Stimulated activated CD8-positive, alpha-beta memory T cell treated with anti-CD3 and anti-CD28 coated beads, Interleukin-15, amount 100 ng/mL, for 24 hours (primary cell): ENCODE measurements at places on chromosomes 1 and 21.

DNA sequence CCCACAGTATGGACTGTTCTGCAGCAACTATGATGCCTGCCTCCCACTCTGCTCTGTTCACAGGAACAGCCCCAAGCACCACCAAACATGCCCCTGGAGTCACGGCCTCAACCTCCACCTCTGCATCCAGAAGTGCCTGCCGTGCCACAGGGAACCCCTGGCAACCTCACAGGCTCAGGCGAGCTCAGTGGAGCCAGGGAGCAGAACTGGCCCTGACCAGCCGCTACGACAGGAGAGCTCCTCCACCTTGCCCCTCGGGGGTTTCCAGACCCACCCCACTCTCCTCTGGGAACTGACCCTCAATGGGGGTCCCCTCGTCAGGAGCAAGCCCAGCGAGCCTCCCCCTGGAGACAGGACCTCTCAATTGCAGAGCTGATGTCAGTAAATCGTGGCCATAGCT lies 13.0 kb downstream of the MRAP start:
- no peak for DNase-seq

DNA sequence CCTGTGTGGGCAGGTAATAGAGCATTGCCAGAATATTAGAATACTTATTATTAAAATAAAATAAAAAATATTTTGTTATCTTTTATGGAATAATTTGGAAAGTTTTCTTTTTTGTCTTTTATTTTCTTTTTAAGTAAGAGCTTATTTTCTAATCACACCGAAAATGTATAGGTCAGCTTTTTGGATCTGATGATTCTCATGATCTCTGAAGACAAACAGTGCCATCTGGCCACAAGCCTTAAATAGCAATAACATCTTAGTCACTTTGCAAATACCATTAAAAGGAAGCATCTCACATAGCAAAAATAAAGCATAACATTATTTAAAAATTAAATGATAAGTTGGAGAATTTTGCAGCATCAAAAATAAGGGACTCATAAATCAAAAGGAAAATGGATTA lies 213.8 kb downstream of the PLA2G4A start:
- DNase-seq: no peak

DNA sequence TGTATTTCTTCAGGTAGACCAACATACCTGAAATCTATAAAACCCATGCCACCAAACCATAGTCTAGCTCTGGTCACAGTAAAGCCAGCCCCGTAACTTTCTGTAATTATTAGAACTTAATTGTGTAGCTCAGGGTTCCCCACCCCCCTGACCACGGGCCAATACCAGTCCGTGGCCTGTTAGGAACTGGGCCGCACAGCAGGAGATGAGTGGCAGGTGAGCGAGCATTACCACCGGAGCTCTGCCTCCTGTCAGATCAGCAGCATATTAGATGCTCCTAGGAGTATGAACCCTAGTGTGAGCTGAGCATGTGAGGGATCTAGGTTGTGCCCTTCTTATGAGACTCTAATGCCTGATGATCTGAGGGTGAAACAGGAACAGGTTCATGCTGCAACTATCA lies 14.6 kb downstream of the TENT5C start:
- no peak for DNase-seq

GRCh38 chr1:24437631-24438396 lies 22.2 kb downstream of the NIPAL3 start:
- DNase-seq: no peak

GRCh38 chr1:247216261-247216660 lies 39.6 kb upstream of the VN1R5 start:
- no peak for DNase-seq

GRCh38 chr1:42952303-42953001 lies 6.2 kb downstream of the SLC2A1 start:
- no peak for DNase-seq

DNA sequence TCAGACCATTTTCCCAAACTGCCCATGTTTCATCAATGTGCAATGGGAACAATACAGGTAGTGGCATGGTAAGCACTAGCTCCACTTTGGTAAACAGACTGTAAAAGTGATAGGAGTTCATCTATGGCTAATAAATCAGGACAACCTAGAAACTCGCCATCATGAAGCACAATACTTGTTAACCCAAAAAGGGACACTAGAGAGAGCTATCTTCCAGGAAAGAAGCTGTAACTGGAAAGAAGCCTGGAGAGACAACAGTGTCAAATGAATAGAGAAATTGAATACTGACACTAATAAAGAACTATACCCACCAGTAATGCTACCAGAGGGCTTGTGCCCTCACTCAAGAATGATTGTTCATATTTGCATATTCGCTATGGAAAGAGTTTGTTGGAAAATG lies 164.7 kb upstream of the RGS18 start:
- no peak for DNase-seq

DNA sequence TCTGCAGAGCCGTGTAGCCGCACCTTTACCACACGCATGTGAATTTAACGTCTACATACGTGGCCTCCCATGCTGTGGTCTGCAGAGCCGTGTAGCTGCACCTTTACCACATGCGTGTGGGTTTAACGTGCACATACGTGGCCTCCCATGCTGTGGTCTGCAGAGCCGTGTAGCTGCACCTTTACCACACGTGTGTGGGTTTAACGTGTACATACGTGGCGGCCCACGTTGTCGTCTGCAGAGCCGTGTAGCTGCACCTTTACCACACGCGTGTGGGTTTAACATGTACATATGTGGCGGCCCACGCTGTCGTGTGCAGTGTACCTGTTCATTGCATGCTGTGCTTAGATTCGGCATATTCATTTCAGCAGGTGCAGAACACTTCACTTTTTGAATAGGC lies 17.5 kb downstream of the DFFB start:
- no peak for DNase-seq

- DNase-seq: no peak
Measured at GRCh38 chr1:19877821-19878636, 4.2 kb upstream of the OTUD3 start.

DNA sequence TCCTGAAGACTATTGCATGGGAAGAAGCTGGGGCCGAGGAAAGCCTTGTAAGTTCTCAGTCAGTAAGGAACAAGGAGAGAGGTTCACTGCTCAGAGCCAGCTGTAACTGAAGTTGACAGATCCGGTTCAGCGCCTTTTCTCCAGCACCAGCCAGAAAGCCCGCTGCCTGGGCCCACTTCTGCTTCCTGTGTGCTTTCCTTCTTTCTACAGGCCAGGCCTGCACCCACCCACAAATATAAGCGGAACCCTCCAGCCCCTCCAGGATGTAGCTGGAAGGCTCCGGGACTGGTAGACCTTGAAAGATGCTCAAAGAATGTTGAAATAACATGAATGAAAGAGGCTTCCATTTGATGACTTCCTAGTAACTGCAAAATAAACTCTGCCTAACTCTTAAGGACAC lies 38.8 kb downstream of the PARP1 start:
- DNase-seq: no peak

DNA sequence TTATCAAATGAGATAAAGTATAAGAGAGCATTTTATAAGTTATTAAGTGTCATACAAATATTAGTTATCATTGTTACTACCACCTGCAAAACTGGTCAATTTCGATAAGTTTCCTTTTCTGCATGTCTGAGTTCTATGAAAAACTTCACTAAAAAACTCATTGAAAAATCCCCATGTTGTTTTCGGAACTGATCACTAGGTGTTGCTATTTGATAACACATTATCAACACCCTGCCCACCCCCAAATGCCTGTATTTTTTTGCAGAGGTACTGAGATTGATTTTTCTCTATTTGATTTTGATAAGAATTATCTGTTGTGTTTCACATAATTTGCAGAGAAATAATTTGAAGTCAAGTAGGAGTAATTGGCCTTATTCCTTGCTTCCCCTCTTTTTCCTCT lies 22.1 kb upstream of the DISP1 start:
- DNase-seq: no peak

DNA sequence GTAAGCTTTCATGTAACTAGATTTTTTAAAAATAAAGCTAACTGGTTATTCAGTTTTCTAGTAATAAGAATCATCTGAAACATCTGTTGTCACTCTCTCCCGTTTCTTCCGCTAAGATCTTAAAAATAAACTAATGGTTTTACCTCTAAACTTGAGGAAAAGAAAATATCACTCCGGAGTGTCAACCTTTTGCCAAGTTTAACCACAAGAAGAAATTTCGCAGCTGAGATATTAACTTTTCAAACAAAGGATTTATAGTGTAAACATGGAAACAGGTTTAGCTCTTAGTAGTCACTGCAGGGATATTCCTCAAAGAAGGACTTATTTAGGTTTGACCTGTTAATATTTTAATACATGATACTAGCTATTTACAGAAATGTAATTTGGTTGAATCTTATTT lies 954.9 kb downstream of the ADGRL2 start:
- no peak for DNase-seq

GRCh38 chr1:50503515-50503914 lies 80.3 kb upstream of the DMRTA2 start:
- no peak for DNase-seq

- DNase-seq: no peak
Measured at GRCh38 chr1:46521414-46521813, 30.0 kb downstream of the KNCN start.

DNA sequence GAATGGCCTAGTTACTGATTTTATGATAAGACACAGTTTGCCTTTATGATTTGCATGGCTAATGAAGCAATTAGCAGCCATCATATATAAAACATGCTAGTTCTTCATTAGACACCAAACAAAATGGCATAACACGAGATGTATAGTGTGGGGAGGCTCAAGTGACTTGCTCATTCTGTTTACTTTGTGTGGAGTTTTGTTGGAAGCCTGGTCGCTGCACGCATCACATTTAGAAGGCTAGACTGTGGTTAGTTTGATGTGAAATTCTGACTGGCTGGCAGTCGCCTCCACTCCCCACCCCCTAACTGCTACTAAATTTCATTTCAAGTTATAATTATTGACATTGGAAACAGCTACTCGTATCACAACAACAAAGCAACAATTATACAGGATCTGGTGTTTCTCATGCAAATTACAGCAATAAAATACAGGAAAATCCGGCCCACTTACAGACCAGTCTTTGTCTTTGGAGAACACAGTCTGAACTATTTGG lies 356.1 kb downstream of the LMO4 start:
- no peak for DNase-seq

- DNase-seq: no peak
Measured at GRCh38 chr1:183473217-183473536, 878 bp downstream of the SMG7 start.

GRCh38 chr1:38831731-38832369 lies 27.7 kb downstream of the RRAGC start:
- no peak for DNase-seq

GRCh38 chr1:156987715-156988114 lies 57.8 kb downstream of the ARHGEF11 start:
- no peak for DNase-seq

GRCh38 chr1:30382496-30382895 lies 340.9 kb downstream of the MATN1 start:
- DNase-seq: no peak

DNA sequence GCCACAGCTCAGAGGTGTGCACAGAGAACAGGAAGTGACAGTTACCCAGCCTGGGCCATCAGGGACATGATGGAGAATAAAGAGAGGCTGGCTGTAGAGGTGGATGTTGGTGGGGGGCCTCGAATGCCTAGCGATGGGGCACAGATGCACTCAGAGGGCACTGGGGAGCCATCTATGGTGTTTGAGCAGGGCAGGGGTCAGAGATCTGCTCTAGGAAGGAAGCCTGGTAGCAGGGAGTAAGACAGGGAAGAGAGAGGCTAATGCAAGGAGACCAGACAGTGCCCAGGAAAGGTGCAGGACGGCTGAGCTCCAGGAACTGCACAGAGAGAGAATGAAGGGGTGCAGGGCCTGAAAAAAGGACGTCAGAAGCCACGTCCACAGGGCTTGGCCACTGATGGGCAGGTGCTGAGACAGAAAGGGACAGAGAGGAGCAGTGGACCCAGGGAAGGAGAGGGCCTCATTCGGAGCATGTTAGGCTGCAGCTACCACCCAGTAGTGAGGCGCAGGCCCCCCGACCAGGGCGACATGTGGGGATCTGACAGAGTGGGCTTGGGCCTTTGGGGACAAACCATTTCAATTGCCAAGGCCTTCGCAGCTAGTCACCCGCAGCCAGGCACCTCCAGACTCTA lies 1.1 kb upstream of the KCNAB2 start:
- DNase-seq: no peak

DNA sequence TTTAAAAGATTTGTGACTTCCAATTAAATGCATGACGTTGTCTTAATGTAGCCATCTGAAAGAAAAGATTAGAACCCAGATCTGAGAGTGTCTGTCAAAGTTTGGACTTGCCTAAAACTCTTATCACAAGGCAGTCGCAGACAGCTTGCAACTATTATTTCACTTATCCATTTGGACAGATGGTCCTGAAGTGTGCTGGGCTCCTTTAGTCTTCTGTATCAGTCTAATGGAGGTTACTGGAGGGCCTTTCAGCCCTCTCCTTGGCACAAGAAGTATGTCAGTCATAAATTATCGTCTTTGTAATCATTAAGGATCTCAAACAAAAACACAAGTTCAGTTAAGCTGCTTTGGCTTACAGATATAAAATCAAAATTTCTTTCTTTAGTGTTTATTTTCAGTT lies 15.5 kb downstream of the PROX1 start:
- no peak for DNase-seq

GRCh38 chr1:167661527-167662426 lies 31.7 kb downstream of the RCSD1 start:
- no peak for DNase-seq

DNA sequence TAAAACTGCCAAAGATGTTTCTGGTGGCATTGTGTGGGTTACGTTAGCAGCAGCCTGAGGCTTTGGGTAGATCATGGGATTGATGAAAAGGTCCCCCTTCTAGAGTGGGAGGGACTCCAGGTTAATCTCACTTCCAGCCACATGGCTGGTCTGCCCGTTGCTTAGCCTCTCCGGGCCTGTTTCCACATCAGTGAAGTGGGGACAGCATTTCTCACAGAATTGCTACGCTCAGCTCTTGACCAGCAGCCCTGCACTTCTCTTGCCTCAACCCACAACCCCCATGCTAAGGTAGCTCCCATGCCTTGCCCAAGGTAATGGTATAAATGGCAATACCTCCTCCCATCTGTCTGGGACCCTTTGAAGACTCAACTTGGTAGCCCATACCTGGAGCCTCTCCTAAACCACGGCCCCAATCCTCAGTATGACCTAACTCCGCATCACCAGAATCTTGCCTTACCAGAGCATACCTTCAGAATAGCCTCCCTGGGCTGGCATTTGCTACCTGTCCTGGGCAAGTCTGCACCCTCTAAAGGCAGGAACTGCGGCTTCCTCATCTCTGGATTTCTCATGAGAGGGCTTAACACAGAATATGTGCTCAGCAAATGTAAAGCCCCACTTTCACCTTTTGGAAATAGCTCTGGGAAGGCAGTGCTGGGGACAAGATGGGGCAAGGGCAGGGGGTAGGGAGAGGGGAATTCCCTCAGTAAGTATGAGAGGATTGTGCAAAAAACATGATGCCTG lies 10.9 kb upstream of the GUCA2A start:
- DNase-seq: no peak

GRCh38 chr1:226632922-226633351 lies 84.4 kb downstream of the STUM start:
- DNase-seq: no peak

DNA sequence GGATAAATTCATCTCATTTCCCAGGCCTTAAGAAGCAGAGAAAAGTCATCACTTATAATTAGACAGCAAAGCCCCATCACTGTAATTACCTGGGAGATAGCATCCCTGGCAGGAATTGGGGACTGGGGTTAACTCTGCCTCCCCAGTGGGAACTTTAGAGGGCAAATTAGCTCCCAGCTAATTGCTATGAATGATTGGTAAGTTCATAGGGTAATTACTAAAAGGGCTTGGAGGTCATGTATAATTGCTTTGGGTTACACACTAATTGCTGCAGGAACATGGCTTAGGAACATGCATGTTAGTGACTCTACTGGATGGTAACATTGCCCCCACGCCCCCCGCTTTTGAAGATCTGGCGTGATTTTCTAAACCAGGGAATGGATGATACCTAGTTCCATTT lies 64.8 kb downstream of the UBE2T start:
- DNase-seq: no peak

- no peak for DNase-seq
Measured at GRCh38 chr1:29264773-29265389, 28.6 kb downstream of the PTPRU start.
